ENCODE measurements at places on chromosomes 16 and 17. TPM values are rescaled to one million over a fixed set of nuclear protein-coding genes. Genes with fewer than 3 reads are reported as not detected.

OR1F1 gene
- not detected for polyA plus RNA-seq

NAE1 gene
- polyA plus RNA-seq: 35.9 TPM

MTMR4 gene
- 9.2 TPM for polyA plus RNA-seq

FBXW10B gene
- polyA plus RNA-seq: not detected

IKZF3 gene
- 12.3 TPM for polyA plus RNA-seq
